Effector memory CD4-positive, alpha-beta T cell (primary cell): ENCODE measurements at places on chromosomes 4 and X.
A peak's percentile ranks its signal among the peaks of the same experiment; 100 is the strongest.

DNA sequence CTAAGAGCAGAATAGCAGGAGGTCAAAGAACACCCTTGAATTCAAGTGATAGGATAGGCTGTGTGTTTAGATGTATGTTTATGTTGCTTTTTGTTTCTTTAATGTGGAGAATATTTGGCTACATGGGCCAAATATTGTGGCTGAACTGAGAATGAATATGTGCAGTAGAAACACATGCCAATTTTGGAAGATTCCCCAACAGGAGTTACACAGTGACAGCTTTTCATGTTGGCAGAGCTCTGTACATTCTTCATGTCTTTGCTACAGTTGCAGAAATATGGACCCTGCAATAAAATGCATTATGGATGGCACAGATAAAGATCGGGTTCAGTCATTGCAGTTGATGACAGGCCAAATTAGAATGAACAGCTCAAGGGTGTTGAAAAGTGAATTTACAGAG lies 82.8 kb upstream of the SLC4A4 start:
- no peak for DNase-seq

DNA sequence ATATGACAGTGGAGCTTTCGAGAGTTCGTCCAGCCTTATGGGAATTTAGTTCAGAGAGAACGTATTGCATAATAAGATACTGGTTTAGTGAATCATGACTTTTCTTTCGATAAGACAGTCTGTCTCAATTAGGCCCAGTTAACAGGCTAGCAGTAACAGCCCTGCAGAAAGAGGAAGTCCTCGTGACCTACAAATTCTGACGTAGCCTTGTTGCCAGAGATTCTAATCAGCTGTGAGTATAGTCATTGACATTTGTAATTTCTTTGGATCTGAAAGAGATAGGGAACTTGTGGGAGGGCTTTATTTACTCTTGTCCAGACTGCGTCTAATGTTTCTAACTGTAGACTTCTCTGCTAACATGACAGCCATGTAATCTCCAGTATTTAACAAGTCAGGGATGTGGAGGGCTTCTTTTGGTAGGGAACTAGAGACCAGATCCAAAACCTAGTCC lies 15.8 kb downstream of the ART3 start:
- DNase-seq: no peak

DNA sequence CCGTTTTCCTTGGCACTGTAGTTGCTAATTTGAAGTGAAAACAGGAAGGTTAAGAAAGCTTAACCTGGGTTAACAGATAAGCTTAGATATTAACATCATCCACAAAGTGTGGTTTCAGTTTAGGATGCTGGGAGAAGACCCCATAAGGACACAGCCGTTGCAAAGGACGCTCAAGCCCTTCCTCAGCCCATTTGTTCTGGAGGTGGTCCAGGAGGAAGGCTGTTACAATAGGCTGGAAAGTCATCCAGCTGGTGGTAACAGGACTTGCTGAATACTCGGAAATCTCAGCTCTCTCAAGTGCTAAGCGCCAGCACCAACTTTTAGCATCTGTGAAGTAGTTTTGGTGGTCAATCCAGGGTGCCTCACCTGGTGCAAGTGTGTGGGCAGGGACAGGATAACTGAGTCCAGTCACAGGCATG lies 14.2 kb downstream of the CHST7 start:
- no peak for DNase-seq

- peak; percentile 9 for DNase-seq
These were observed at the start of gene HSPA4L for GRCh38 chr4:127782275-127783025. Gene HSPA4L (plus strand): TSS chr4:127782322. CDS start chr4:127782551, 229 bp downstream.

- no peak for DNase-seq
These were observed 101.6 kb upstream of the MID1IP1 start for GRCh38 chrX:38699696-38700095.

DNA sequence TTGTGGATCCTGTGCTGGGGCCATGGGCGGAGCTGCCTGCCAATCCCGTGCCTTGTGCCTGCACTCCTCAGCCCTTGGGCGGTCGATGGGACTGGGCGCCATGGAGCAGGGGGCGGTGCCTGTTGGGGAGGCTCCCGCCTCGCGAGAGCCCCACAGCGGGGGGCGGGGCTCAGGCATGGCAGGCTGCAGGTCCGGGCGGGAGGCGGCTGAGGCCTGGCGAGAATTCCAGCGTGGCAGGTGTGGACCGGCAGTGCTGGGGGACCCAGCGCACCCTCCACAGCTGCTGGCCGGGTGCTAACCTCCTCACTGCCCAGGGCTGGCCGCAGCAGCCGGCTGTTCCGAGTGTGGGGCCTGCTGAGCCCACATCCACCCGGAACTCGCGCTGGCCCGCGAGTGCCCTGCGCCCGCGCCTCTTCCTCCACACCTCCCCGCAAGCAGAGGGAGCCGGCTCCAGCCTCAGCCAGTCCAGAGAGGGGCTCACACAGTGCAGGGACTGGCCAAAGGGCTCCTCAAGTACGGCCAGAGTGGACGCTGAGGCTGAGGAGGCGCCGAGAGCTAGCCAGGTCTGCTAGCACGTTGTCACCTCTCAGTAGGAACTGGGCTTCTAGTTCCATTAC lies 85.9 kb downstream of the GBA3 start:
- no peak for DNase-seq

DNA sequence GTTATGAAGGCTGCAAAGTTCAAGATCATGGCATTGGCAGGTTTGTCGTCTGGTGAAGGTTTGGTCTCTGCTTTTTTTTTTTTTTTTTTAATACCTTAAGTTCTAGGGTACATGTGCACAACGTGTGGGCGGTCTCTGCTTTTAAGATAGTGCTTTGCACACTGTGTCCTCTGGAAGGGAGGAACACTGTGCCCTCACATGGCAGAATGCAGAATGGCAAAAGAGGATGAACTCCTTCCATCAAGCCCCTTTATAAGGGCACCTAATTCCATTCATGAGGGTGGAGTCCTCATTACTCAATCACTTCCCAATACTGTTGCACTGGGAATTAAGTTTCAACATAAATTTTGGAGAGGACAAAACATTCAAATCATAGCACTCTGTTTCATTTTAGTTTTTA lies 101.4 kb downstream of the GLRA2 start:
- no peak for DNase-seq

DNA sequence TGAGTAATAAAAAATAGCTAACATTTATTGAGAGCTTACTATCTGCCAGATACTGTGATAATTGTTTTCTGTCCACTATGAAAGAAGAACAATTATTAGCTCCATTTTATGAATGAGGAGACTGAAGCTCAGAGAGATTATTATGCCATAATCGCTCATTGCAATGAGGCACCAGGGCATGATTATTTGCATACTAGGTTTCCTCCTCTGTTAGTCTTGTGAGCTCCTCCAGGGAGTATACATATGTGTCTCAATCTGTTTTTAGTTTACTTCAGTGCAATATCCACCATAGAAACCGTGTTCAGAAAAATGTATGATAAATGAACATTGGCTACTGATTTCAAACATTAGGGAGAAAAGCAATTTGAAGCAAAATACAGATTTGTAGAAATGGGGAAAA lies 139.4 kb upstream of the OTUD4 start:
- no peak for DNase-seq

DNA sequence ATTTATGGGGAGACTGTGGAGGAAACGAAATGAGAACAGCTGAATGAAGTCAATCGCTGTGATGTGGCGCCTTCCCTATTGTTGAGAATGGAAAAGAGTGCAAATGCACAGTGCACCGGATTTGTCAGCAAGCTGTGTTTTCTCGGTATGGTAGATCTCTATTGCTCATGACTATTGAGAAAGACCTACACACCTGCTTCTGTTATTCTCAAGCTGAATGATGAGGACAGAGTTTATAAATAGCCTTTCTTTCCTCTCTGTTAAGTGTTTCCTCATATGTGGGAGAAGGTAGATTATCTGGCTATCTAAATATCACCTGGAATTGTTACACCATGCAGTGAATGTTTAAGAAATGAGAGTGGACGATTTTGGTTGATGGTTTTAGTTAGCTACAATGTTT lies 650.7 kb downstream of the IL1RAPL1 start:
- no peak for DNase-seq

DNA sequence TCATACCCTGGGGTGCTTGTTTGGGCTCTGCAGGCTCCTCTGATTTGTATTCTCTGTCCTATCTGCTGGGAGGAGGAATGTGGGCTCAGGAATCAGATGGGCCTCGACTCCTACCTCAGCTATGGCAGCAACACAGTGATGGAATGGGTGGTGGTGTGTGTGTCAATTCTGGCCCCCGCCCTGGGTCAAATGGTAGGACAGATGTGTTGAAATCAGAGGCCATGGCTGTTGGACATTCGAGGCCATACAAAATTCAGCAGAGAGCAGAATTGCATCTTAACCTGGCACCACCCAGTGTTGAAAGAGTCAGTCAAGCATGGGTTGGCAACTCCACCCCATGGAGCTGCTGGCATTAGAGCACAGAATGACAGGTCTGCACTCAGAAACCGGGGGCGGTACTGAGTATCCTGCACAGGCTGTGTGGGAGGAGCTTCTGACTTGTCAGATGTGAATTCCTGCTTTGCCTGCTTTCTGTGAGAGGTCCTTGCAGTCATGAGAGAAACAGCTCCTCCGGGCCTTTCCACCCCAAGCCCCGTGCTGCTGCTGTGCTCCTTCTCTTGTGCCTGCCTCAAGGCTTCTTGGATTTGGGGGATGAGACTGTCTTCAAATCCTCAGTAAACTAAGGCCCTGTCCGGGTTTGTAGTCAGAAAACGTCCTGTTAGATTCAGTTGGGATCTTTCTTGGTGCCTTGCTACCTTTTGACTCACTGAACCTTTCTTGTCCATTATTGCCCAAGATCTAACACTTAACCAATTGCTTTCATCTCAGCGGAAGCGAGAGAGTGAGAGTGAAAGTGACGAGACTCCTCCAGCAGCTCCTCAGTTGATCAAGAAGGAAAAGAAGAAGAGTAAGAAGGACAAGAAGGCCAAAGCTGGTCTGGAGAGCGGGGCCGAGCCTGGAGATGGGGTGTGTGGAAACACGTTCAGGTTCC lies 13.0 kb downstream of the DKC1 start:
- no peak for DNase-seq

DNA sequence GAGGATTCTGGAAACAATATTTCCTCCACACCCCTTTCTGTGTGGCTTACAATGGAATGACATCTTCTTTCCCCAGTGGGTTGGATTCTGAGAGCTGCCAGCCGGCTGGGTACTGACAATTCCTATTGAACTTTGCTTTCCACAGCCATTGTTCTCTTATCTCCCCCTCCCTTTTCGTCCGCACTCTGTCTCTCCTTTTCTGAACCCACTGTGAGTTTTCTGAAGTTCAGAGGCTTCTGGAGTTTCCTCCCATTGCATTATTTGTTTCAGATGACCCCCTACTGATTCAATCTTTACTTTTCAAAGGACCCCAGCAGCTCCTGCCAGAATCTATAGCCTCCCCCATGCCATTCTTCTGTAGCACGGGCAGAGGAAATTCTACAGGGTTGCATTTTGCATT lies 10.4 kb downstream of the SMPX start:
- DNase-seq: no peak

DNA sequence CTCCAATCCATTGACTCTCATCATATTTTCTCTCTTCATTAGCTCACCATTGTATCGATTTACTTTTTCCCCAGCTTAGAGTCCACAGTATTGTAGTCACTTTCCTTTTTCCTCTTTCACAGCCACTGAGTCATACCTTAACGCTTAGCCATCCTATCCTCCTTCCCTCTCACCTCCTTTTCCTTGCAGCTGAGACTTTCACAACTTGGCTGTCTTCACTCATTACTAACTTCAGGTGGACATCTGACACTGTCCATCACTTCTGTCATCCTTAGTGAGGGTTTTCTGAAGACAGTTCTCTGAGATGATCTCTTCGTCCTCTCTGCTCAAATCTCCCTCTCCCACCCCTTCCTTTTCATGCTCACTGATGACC lies 70.5 kb upstream of the ESX1 start:
- DNase-seq: no peak

DNA sequence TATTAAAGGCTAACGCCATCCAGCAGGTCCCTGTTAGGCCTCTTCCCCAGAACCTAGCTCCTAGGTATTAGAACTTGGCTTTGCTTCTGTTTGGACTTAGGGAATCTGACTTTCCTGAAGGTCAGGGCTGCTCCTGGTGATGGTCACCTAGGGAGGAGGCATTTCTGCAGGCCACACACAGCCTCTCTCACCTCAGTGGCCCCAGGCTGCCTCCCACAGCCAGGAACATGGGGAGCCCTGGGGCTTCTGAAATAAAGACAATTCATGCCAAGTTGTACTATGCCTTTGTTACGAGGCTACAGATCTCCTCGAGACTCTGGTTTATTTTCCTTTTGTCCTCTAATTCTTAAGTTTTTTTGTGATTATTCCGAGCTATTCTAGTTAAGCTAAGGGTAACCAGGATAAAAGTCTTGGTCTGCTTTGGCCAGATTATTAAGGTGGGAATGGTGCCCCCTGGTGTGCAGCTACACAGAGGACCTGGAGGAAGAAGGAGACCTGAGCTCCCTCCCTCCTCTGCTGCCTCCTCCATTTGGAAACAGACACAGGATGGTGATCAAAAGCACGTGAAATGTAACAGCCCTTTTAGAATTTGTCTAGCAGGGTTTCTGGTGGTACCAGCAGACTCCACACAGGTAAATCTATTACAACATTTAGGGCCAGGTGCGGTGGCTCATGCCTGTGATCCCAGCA lies 131.0 kb downstream of the DCLK2 start:
- no peak for DNase-seq

DNA sequence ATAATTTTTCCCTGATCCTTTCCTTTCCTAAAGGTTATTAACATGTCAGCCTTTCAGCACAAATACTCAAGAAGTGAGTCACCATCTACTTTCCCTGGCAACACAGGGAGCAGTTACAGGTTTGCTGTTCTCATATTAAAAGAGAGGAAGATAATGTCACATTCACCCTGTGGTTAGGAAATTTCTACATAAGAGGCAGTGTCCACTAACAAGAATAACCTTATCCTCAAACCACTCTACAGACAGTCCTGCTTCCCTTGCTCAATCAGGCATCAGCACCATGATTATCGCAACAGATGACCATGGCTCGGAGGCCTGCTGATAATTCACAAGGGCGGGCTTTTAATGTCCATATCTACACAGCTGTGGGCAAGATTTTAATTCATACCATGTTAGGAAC lies 30.9 kb downstream of the RNF150 start:
- DNase-seq: no peak

DNA sequence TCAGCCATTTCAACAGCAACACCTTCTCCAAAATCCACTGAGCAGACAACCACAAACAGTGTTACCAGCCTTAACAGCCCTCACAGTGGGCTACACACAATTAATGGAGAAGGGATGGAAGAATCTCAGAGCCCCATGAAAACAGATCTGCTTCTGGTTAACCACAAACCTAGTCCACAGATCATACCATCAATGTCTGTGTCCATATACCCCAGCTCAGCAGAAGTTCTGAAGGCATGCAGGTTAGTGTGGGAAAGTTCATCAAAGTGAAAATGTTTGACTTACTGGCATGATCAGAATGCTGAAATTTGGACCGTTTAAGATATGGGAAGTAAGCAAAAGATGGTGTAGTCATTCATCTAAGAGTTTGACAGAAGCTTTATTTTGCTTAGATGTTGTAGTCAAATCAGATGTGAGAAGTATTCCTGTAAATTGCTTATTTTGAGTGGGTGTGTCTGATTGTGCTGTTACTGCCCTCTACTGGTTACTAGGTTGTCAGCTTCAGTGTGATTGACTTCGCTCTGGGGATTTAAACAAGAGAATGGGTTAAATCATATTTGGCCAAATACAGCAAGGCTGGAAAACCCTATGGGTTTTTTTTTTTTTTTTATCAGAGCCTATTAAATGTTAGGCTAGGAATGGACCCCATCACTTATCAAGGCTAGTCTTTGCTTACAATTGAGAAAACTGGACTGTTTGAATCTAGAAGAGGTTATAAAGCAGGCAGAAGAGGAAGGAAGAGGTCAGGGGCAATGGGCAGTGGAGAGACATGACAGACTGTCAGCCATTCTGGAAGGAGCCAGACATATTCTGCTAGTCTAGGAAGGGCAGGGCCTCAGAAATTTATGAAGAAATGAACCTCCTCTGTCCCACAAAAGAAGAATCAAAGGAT lies 130.3 kb downstream of the DIPK2B start:
- no peak for DNase-seq

- peak; percentile 35 for DNase-seq
These were observed 7.6 kb downstream of the UBE2D3 start for GRCh38 chr4:102819588-102820365.
